GM12878 (cell line): ENCODE measurements at places on chromosomes 7 and 10. TPM values are rescaled to one million over a fixed set of nuclear protein-coding genes. Genes with fewer than 3 reads are reported as not detected.

Gene SGCE
- total RNA-seq: 38.6 and 44.1 TPM in 2 replicates

GRCh38 chr10:122387572-122387971 is 13.1 kb downstream of the PLEKHA1 start:
- H3K27ac ChIP-seq: no peak overlapping the region
- no peak for DNase-seq
- H3K4me3 ChIP-seq: no peak overlapping the region
- H3K27me3 ChIP-seq: no peaks in the 10 kb centered on the region

DNA sequence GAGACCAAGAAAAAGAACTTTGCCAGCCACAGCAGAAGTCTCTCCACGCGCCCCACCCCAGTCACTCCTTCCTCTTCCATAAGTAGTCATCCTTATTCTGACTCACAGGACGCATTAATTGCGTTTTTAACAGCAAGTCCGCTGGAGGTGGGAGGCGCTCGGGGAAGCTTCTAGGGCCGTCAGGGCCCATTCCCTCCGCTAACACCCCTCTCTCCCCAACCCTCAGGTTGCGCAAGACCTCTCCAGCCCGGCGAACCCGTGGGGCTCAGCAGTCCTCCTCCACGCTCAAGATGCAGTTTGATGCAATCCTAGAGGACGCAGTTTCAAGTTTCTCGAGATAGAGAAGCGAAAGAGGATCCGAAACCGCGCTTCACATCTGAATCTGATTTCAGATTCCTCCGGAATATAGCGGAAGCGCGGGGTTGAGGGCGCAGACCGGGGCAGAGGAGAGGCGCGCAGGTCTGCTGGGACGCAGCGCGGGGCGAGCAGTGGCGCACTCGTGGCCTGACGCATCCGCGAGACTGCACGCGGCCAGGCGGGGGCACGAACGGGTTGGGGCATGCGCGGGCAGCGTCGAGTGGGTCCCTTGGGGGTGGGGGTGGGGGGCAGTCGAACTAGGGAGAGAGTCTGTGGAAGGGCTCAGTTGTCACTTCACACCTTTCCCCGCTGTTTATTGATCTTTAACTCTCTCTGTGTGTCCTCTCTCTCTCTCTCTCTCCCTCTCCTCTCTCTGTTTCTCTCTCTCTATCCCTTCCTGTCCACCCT is 37.8 kb upstream of the PSAP start:
- no peaks in the 10 kb centered on the region for H3K27me3 ChIP-seq
- peak; percentile 78 for DNase-seq
- H3K4me1 ChIP-seq: peaks cover 26% of the 10 kb centered on the region
- no peaks in the 10 kb centered on the region for H3K36me3 ChIP-seq
- peak overlapping the region; percentile 62 for H3K27ac ChIP-seq
- peak overlapping the region; percentile 64 for H3K4me3 ChIP-seq

DNA sequence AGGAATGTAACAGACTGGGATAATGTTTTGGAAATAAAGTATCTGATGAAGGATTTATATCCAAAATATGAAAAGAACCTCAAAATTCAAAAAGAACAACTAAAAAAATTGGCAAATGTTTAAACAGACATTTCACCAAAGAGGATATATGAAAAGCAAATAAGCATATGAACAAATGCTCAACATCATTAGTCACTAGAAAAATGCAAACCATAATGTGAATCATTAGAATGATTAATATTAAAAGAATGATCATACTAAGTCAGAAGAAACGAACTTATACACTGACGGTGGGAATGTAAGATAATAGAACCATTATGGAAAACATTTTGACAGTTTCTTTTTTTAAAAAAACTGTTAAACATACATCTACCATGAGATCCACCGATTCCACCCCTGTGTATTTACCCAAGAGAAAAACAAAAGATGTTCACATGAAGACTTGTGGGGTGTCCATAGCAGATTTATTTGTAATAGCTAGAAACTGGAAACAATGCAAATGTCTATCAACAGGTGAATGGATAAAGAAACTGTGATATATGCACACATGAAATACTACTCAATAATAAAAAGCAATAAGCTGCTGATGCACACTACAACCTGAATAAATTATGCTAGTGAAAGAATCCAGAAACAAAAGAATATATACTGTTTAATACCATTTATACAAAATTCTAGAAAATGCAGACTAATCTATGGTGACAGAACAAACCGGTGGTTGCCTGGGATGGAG is 35.7 kb downstream of the PRKG1 start:
- H3K4me3 ChIP-seq: no peak overlapping the region
- no peak overlapping the region for H3K27ac ChIP-seq
- H3K4me1 ChIP-seq: no peaks in the 10 kb centered on the region

Gene KMT2E
- 48.1 and 52.7 TPM in 2 replicates for total RNA-seq

- no peaks in the 10 kb centered on the region for H3K27me3 ChIP-seq
- H3K4me1 ChIP-seq: no peaks in the 10 kb centered on the region
- H3K4me3 ChIP-seq: no peak overlapping the region
- DNase-seq: no peak
- no peak overlapping the region for H3K27ac ChIP-seq
Observed at GRCh38 chr7:102322202-102322715, 34.0 kb downstream of the SPDYE6 start.

DNA sequence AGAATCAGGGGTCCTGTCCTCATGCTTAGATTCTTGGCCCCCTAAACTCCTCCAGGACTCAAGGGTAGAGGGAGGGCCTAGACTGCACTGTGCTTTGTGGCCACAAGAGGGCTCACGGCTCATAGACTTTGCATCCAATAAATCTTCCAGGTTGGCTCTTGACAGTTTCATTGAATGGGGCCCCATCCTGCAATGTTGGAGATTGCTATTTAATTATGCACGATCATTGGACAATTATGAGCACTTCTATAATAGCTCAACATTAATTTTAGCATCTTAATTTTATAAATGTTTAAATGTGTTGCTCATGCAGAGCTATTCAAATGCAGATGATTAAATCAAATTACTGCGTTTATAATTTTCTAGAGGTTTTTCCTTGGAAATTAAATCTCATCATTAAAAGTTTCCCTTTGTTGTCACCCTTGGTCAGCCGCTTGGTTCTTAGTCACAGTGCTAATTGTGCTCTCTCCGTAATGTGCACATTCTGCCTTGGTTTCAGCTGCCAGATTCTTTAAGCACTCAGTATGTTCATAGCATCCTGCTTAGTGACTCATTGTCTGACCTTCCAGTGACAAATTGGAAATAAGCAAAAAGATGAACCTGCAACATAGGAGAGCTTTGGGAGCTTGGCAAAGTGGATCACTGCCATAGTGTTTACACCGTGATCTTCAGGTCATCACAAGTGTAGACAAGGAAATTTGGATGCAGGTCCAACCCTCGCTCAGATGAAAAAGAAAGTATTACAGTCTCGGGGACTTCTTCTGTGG is 33.4 kb upstream of the PLPP4 start:
- no peak overlapping the region for H3K27ac ChIP-seq
- H3K4me3 ChIP-seq: no peak overlapping the region
- H3K27me3 ChIP-seq: no peaks in the 10 kb centered on the region
- H3K36me3 ChIP-seq: no peaks in the 10 kb centered on the region

DNA sequence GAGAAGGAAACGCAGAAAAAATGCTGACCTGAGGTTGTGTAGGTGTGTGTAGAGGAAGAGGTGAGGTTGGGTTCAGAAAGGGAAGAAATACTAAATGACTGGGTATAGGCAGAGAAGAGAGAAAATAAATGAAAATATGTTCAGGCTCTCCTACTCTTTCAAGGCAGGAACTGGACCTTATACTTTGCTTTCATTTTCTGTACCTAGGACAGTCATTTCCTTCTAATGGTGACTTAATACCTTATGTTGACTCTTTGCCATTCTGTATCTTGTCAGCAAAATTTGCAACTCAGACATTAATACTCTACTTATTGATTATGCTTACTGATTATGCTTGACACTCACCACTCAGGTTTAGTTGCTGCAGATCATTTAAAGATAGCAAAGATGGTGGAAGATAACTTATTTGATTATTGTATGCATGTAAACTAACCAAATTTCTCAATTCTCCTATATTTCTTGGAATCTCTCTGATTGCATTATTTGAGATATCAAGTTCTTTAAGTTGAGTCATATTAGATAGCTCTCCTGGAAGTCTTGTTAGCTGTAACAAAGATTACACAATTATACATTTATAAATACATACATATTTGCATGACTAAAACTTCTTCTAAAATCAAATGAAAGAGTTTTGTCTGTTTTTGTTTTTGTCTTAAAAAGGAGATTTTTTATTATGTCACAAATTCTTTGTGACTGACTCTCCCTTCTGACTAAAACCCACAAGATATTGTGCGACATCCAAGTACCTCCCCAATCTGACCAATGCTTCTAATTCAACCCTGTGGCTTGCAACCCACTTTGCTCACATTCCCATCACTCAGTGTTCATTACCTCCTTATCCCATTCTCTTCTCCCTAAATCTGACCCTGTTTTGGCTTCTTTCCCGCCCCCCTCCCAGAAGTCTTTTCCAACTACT is 20.0 kb downstream of the LRRD1 start:
- H3K4me3 ChIP-seq: no peak overlapping the region
- H3K27ac ChIP-seq: no peak overlapping the region
- H3K36me3 ChIP-seq: no peaks in the 10 kb centered on the region
- H3K27me3 ChIP-seq: peaks cover 5% of the 10 kb centered on the region; the same call in 1 of the 2 replicates

Gene OR2A5
- total RNA-seq: not detected in 2 replicates

DNA sequence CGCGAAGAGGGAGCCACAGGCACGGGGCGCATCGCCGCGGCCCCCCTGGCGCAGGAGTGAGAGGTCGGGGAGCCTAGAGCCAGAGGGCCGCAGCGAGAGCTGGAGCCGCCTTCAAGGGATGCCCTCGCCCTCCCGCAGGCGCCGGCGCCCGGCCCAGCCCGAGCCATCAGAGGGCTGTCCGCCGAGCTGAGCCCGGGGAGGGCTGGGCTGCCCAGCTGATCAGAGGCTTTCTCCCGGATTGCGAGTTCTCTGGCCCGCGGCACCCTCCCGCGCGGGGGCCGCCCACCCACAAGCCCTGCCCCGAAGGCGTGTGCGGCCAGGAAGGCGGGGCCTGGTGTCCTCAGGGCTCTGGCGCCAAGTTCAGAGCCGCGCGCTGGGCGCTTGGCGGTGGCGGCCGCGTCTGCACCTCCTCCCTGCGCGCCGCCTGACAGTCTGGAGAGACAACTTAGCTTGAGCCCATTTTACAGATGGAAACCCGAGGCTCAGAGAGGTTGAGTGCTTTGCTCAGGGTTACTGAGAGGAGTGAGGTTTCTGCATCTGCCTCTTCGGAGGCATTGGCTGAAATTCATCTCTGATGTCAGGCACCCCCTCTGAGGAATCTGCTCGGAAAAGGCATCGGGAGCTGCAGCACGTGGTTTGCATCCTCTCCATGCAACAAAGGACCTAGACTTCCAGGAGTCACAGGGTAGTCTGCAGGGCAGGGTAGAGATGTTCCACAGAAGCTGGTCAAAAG is 3.8 kb upstream of the ANTXRL start:
- no peaks in the 10 kb centered on the region for H3K36me3 ChIP-seq
- H3K27me3 ChIP-seq: peaks cover 9% of the 10 kb centered on the region; the same call in 1 of the 2 replicates
- H3K4me1 ChIP-seq: peaks cover 2% of the 10 kb centered on the region; the same call in 1 of the 2 replicates
- no peak for DNase-seq
- H3K27ac ChIP-seq: no peak overlapping the region
- no peak overlapping the region for H3K4me3 ChIP-seq

Gene TIMM23B
- total RNA-seq: 19.4 and 23.8 TPM in 2 replicates

DNA sequence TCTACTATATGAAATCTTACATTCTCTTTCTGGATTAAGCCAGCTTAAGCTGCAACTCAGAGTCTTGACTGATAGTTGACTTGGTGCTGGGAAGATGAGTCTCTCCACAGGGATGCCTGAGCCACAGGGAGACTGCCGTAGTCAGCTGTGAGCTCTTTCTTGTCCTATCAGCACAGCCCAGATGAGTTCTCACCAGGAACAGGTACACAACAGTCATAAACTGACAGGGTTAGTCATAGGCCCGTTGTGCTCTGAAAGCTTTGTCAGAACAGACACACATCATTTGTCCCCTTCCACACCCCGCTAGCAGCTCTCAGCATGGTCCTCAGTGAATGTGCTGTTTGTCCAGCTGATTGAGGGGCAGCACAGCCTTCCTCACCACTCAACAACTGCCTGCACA is 221.6 kb downstream of the RPS24 start:
- H3K4me1 ChIP-seq: peaks cover 3% of the 10 kb centered on the region
- H3K27me3 ChIP-seq: no peaks in the 10 kb centered on the region
- H3K27ac ChIP-seq: no peak overlapping the region
- no peak for DNase-seq

GRCh38 chr7:22111661-22112060 is 166.0 kb upstream of the CDCA7L start:
- H3K27ac ChIP-seq: no peak overlapping the region
- no peaks in the 10 kb centered on the region for H3K36me3 ChIP-seq
- no peak overlapping the region for H3K4me3 ChIP-seq
- DNase-seq: no peak
- H3K4me1 ChIP-seq: peaks cover 10% of the 10 kb centered on the region; the same call in 1 of the 2 replicates
- H3K27me3 ChIP-seq: peaks cover 2% of the 10 kb centered on the region; the same call in 1 of the 2 replicates

Gene PPP1R3C
- 0.16 TPM in 1 of 2 replicates, not detected in the other for total RNA-seq

DNA sequence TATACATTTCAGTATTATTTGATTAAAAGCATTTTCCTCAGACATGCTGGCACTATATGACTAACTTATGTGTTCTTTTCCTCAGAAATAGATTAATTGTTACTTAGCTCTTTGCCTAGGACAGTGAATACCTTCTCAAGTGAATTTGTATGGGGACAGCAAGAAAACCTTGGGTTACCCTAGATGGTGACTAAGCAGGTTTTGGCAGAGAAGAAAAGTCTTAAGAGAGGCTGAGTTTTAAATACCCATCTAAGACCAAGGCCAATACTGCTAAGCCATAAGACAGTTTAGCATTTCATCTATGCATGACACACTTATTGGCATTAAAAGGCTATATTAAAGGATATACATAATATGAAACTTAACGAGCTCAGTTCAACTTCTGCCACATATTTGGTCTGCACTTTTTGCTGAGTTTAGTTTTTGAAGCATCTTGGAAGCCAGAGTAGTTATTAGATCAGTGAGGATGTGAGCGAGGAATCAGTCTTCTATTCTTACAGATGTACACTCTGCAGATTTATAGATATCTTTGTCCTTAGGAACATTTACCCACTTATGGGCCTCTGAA is 54.6 kb upstream of the FAM3C start:
- no peak overlapping the region for H3K27ac ChIP-seq
- no peaks in the 10 kb centered on the region for H3K4me1 ChIP-seq
- no peaks in the 10 kb centered on the region for H3K27me3 ChIP-seq
- no peak for DNase-seq

Gene ITGB8
- total RNA-seq: 3.0 and 3.2 TPM in 2 replicates

- H3K27me3 ChIP-seq: peaks cover 11% of the 10 kb centered on the region
- DNase-seq: no peak
- no peaks in the 10 kb centered on the region for H3K36me3 ChIP-seq
- H3K4me3 ChIP-seq: no peak overlapping the region
- no peak overlapping the region for H3K27ac ChIP-seq
- no peaks in the 10 kb centered on the region for H3K4me1 ChIP-seq
Observed at GRCh38 chr7:82441669-82442478, 1.7 kb downstream of the CACNA2D1 start.

DNA sequence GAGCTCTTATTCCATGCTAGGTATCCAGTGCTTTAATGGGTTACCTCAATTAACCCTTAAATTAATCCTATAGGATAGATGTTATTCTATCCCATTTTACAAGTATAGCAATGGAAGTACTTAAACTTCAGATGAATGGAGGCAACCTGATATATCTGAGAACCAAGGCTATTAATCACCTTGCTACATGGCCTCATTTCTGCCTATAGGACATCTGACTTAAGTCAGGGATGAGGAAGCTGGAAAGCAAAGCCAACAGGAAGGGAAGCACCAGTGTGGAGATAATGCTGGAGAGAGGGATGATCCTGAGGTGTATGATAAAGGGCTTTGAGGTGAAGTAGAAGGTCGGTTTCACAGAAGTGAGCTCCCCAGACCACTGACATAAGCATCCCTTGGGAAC is 132.3 kb downstream of the CHN2 start:
- H3K27me3 ChIP-seq: no peaks in the 10 kb centered on the region; the same call in 1 of the 2 replicates
- no peaks in the 10 kb centered on the region for H3K4me1 ChIP-seq
- H3K4me3 ChIP-seq: no peak overlapping the region
- H3K27ac ChIP-seq: no peak overlapping the region
